ENCODE measurements at places on chromosomes 7 and 10.

- H3K4me3 ChIP-seq, result no peak overlapping the region
- no peaks in the 10 kb centered on the region for H3K36me3 ChIP-seq
- no peaks in the 10 kb centered on the region for H3K27me3 ChIP-seq
- no peak overlapping the region for H3K27ac ChIP-seq
Measured at GRCh38 chr10:103563231-103564115, 70.0 kb downstream of the NEURL1 start.

DNA sequence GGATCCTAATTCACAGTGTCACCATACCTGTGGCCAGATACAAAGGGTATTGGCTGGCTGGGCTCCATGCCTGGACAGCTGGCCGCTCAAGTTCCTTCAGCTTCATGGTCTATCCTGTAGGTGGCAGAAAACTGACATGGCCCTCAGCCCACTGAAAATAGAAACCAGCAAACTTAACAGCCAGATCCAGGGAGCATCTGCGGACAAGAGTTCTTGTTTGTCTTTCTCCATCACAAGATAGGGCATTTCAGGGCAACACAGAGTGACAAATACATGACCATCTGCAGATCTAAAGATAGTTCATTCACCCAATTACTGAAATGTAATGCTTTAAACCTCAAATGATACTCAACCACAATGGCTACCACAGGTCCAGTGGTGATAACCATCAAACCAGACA lies 2.8 kb downstream of the SEC31B start:
- H3K4me3 ChIP-seq, result no peak overlapping the region
- no peak overlapping the region for H3K27ac ChIP-seq
- no peak for DNase-seq
- H3K36me3 ChIP-seq, result peaks cover 10% of the 10 kb centered on the region

DNA sequence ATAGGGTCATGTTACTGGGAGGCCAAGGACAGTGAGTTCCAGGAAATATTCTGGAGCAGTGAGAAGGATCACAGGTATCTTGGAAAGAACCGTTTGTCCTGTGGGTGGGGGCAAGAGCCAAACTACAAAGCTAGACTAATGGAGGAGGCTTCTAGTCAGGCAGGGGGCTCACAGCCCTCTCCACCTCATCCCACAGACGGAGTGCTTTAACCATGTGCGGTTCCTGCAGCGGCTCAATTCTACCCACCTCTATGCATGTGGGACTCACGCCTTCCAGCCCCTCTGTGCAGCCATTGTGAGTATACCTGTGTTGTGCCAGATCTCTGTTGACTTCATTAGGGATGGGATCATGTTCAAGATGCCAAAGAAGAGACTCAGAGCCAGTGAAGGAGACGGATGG lies 8.1 kb downstream of the SEMA4G start:
- H3K4me1 ChIP-seq, result no peaks in the 10 kb centered on the region
- no peak overlapping the region for H3K4me3 ChIP-seq
- H3K36me3 ChIP-seq, result peaks cover 14% of the 10 kb centered on the region
- no peak for DNase-seq
- no peak overlapping the region for H3K27ac ChIP-seq
- H3K27me3 ChIP-seq, result no peaks in the 10 kb centered on the region

- H3K27me3 ChIP-seq, result no peaks in the 10 kb centered on the region
- DNase-seq, result no peak
- no peak overlapping the region for H3K27ac ChIP-seq
- H3K4me3 ChIP-seq, result no peak overlapping the region
- H3K4me1 ChIP-seq, result no peaks in the 10 kb centered on the region
Measured at GRCh38 chr7:38066391-38066790, 111.7 kb upstream of the STARD3NL start.

- no peak overlapping the region for H3K4me3 ChIP-seq
- no peaks in the 10 kb centered on the region for H3K27me3 ChIP-seq
- no peak for DNase-seq
- no peak overlapping the region for H3K27ac ChIP-seq
- H3K4me1 ChIP-seq, result no peaks in the 10 kb centered on the region
Measured at GRCh38 chr7:30453016-30453415, 25.6 kb downstream of the NOD1 start.
